RPMI8226 (cell line): ENCODE measurements at places on chromosomes 3 and 15.

DNA sequence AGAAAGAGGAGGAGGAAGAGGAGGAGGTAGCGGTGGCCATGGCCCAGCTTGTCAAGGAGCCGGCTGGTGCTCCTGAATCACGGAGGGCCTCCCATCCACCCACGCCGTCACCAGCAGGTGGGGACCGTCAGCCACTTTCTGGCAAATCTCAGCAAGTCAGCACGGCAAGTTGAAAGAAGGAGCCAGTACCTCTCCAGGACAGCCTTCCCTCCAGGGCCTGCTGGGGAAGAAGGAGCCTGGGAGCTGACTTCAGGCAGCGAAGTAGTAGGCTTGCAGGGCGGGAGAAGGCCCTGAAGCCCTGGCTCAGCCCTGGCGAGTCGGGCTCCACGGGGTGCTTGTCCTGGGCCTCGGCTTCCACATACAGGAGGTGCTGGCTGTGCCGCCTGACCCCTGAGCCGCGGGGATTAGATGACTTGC is 99.2 kb upstream of the TRPM1 start:
- DNase-seq: peak; percentile 75

- no peak for DNase-seq
Measured at GRCh38 chr15:40850576-40851112, 6.8 kb downstream of the SPINT1 start.

DNA sequence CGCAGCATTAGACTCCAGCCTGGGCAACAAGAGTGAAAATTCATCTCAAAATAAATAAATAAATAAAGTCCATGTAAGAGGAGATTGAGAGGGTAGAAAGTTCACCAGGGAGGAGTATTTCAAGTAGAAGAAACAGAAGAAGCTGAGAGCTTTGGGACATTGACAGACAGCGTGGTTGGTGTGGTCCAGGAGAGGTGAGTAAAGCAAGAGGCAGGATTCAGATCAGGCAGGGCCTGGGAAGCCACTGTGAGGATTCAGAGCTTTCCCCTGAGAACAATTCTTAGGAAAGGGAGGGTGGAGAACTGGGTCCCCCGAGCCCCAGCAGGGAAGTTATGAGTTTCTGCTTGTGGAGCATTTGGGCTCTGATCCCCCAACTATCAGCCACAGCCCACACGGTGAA is 54.2 kb upstream of the AMOTL2 start:
- no peak for DNase-seq

DNA sequence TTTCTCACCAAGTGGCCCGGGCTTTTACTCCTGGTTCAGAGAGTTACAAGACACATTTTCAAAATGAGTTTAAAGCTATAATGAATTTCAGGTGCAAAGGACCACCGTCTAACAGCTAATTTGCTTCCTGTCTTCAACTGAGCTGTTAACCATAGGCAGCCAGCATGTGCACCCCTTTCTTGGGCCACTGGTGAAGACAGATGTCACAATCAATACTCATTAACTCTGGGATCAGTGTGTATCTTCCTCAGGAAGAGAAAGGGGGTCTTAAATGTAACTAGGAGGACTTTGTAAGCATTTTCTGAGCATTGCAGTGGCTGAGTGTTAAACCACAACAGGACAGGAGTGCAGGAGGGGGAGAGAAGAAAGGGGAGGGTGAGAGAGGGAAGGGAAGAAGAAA is 750.7 kb upstream of the CFAP20DC start:
- no peak for DNase-seq

GRCh38 chr3:104447681-104448080 is 919.0 kb upstream of the ALCAM start:
- DNase-seq: no peak
